ENCODE measurements at places on chromosomes 5 and 9.

GRCh38 chr9:81227507-81228245 is 461.7 kb downstream of the TLE1 start:
- no peak for DNase-seq

DNA sequence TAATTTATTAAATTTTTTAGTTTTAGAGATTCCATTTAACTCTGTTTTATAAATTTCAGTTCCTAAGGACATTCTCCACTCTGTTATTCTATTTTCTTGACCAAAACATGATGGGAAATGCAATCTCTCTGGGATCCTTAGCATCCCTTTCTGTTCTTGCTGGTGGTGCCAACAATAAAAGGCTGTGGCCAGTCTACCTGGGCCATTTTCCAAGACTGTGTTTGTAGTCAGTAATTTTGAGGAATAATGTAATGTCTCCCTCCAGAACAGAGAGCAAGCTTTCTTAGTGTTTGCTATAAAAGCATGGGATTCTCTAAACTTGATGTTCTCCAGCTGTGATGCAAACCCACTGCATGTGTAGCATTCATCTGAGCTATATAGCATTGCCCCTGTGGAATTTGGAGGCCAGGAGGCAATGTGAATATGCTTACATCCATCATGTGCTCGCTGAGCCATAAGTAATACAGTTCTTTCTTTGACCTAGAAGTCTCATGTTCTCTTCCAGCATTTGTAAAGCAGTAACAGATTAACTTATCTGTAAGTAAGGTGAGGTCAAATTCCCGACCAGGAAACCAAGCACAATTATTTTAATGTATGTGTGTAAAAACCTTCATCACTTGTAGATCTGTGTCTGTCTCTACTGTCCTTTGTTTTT is 211.5 kb upstream of the TAS2R1 start:
- DNase-seq, result no peak

DNA sequence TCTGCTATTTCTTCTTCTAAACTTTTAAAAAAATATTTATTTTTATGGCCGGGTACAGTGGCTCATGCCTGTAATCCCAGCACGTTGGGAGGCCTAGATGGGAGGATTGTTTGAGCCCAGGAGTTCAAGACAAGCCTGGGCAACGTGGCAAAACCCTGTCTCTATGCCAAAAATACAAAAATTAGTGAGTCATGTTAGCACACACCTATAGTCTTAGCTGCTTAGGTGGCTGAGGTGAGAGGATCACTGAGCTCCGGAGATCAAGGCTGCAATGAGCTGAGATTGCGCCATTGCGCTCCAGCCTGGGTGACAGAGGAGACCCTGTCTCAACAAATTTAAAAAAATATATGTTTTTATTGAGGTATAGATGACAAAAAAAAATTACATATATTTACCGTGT is 5.6 kb downstream of the AP3S1 start:
- DNase-seq, result no peak

- DNase-seq, result no peak
Measured at GRCh38 chr5:16930496-16930895, 5.6 kb downstream of the MYO10 start.

GRCh38 chr5:35771839-35772238 is 84.9 kb upstream of the IL7R start:
- no peak for DNase-seq

- DNase-seq, result no peak
Measured at GRCh38 chr5:110150199-110150598, 460.5 kb downstream of the MAN2A1 start.

DNA sequence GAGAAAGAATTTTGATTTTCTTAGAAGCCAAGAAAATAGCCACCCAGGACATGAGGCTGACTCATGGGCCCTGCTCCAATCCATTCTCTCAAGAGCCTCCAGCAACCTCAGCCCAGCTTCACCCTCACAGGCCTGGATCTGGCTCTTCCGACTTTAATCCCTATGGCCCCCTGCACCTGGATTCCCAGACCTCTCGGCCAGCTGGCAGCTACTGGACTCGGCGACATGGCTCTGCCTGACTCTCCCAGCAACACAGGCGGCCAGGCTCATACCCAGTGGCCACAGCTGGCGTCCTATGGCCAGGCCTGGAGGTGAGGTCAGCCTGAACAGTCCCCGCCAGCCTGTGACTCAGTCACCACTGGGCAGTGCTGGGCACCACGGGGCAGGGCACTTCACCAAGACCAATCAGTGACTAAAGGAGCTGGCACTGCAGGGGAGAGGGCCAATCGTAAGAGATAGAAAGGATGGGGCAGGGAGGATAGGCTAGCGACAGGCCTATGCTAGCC is 6.2 kb upstream of the PDLIM4 start:
- no peak for DNase-seq
